ENCODE measurements at places on chromosomes 1 and 21.

DNA sequence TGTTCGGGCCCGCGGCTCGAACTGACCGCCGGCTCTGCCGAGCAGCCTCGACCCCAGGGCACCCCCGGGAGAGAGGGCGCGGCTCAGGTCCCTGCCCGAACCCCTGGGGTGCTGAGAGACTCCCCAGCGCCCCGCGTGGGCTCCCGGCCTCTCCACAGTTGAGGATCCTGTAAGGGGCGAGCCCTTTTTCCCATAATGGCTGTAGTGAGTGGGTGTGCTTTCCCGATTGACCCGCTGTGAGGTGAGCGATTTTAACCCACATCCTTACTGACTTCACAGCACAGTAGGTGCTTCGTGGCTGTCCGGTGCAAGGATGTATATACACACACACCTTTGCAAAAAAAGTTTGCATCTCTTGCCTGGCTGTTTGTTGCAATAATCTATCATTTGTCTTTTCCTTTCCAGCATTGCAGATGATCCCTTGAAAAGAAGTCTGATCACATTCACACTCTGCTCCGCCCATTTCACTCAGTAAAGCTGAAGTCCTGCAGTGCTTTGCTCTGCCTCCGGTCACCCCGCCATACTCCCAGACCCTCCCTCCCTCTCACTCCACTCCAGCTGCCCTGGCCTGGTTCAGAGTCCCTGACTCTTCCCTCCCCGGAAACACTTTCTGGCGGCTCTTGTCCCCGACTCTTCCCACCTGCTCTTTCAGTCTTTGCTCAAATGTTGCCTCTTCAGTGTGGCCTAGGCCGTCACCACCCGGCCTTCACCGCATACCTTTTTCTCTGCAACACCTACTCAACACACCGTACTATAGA is 955 bp upstream of the UBE2G2 start:
- no peak for DNase-seq

DNA sequence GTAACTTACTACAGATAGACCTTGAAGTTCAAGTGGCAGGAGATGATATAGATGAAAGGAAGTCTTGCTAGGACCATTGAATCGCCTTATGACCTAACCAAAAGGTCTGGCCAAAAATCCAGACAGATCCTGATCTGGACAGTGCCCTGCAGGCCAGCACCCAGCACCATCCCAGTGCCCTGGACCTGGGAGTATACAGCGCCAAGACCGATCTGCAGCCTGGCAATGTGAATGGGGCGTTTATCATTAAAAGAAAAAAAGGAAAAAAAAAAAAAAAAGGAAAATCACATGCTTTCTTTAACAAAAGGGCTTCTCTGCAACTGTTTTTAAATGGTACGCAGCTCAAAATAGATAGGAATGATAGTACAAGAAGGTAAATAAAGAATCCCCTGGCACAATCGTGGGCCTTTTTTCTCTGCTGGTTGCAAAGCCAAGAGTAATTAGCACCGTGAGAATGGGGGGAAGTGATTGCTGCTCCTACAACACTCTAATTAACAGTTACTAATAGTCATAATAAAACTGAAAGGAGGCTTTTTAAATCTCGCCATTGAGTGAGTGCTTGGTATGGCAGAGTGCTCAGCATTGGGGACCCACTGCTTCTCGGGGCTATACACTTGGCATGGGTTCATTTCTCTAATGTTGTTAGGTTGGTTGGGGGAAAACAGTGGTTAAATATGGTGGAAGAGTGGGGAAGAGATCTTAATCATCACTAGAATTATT is 146.7 kb downstream of the KAZN start:
- no peak for DNase-seq

DNA sequence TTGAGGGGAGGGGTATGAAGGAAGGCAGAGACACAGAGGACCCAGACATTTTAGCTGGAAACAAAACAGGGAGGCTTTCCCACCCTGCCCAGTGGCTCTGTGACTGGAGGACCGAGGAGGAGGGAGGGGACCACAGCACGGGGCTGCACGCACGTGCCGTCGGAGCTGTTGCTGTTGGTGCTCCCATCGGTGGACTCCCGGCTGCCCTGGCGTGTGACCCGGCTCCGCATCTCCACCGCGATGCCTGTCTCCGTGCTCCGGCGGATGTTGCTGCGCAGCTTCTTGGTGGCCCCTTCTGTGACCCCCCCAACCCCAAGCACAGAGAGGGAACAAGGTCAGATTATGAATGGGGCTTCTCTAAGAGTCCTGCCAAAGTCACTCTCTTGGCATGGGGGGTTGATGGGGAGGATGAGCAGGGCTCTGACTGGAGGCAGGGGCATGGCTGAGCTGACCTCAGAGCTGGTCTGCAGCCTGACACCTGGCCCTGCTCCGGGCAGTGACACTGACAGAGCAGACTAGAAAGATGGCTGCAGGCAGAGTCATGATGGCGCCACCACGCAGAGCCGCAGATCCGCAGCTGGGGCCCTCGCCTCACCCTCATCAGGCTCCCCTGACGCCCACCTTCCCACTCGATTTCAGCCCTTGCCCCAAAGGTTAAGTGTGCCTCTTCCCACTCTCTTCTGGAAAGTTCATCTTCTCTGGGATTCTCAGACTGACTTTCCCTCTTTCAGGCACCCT is 29.6 kb downstream of the RIMS3 start:
- no peak for DNase-seq

DNA sequence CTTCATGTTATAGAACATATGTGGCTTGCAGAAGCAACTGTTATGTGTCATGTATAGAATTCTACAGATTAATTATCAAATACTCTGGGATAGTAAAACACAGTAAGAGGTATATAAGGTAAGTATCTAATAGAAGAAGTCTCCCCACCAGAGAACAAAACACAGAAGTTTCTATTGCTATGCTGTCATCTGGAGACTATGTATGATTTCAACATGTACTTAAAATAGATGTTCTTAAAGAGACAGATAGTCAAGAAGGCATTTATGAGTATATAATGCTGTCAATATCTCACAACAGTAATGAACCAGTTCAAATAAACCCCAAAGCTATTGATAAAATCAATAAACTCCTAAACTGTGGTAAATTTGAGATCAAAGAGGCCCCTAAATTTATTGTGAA is 8.1 kb upstream of the ADCY10 start:
- no peak for DNase-seq

DNA sequence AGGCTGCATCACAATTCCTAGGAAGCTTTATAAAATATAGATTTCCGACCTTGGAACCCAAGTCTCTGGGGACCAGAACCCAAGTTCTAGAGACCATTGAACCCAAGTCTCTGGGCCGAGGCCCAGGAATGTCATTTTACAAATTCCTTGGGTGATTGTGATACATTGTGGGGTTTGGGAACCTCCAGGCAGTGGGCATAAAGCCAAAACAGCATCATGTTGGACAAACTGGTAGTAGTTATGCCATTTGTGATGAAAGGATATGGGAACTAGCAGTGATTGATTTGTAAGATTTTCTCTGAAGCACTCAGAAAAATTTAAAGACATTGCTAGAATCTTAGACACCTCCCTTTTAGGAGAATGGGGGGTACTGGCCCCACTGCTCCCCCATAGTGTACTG is 160.2 kb downstream of the HIVEP3 start:
- no peak for DNase-seq

- DNase-seq, result no peak
These were observed 3.8 kb downstream of the TTC34 start for GRCh38 chr1:2797741-2798016.

DNA sequence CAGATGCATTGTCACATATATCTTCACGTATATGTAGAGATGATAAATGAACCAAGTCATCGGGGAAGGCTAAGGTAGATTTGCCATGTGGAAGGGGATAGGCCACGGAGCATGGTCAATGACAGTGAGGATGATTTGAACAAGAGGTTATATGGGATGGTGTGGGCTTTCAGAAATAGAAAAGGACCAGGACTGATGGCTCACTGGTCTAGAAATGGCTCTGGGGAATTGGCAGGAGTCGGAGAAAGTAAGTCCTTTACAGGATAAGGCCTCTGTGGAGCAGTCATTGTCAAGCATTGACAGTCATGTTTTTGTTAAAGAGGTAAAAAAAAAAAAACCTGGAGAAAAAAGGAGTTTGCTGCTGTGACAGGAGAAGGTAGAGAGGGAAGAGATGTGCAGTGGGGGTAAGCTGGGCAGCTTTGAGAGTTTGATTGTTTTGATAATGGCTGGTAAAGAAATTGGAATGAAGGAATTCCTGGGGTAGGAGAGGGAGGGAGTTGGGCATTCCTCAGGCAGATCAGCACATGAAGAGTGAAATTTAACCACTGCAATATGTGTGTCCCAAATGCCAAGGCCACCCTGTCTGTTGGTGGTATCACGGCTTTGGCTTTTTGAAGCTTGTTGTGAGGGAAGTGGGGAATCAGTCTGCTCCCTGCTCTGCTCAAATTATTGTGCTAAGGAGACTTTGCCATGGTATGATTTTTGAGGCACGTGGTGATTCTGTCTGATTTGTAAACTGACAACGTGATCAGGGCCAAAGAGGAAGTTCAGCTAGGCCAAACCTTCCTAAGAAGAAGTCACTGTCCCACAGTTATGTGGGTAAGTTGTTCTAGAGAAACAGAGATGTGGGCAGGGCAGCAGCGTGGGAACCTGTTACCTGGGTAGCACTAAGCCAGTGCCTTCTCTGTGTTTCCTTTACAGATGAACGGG is 26.0 kb downstream of the MACF1 start:
- peak; percentile 7 for DNase-seq
